ENCODE measurements at places on chromosomes 3 and 15. TPM values are rescaled to one million over a fixed set of nuclear protein-coding genes. Genes with fewer than 3 reads are reported as not detected.

The ARPP21 gene
- not detected for total RNA-seq

The UACA gene
- total RNA-seq: 58.5 TPM

The PLEKHO2 gene
- 53.0 TPM for total RNA-seq

DNA sequence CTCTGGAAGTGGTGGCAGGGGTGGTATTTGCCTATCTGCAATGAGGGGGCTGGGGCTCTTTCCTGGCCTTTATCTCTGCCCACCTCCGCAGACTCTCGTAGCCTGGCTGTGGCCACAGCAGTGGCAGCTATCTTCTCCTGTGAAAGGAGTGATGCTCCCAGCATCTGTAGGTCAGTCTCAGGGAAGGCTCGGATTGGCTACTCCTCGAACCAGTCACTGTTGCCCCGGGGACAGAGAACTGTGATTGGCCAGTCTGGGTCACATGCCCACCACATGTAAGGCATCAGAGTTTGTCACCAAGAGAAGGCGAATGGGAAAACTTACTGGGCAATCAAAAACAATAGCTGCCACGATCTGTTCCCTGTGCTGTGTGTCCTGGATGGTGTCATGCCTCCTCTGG is 30.1 kb upstream of the FGD5 start:
- DNase-seq: no peak

DNA sequence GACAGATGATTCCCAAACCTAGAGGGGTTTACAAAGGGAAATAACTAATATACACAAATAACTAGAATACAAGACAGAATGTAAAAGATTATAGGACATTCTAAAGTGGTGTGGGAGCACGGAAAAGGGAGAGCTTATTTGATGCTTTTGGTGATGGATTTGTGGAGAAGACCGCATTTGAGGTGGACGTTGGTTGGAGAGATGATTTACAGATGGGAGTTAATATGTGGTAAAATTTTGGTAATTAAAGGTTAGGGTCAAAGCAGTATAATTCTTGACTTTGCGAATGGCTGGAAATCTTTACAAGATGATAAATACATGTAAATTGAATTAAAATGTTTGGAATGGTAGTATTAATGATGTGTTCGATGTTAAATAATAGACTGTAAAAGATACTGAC is 1.2 kb downstream of the KNL1 start:
- DNase-seq: no peak

- no peak for DNase-seq
Measured at GRCh38 chr3:60095516-60095915, 1045.7 kb upstream of the CFAP20DC start.

DNA sequence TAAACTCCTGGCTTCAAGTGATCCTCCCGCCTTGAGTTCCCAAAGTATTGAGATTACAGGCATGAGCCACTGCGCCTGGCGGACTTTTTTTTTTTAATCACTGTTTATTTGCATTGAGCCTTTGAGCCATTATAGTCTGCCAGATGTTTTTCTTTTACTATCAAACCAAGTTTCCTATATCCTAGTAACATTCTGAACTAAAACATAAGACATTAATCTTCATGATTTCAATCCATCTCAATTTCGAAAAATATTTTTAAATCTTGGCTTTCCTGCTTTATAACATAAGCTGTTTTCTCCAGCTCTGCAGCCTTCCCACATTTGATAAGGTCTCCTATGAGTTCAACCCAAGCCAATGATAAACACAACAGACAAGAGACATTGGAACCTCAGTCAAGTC is 75.4 kb downstream of the UMPS start:
- no peak for DNase-seq

- DNase-seq: no peak
Measured at GRCh38 chr15:35330916-35331315, 215.0 kb downstream of the DPH6 start.

- DNase-seq: no peak
Measured at GRCh38 chr15:91966194-91966552, 112.7 kb downstream of the SLCO3A1 start.

DNA sequence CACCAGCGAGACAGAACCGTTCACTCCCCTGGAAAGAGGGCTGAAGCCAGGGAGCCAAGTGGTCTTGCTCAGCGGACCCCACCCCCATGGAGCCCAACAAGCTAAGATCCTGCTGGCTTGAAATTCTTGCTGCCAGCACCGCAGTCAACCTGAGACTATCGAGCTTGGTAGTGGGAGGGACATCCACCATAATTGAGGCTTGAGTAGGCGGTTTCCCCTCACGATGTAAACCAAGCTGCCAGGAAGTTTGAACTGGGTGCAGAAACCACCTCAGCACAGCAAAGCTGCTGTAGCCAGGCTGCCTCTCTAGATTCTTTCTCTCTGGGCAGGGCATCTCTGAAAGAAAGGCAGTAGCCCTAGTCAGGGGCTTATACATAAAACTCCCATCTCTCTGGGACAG is 151.0 kb downstream of the MBNL1 start:
- no peak for DNase-seq

DNA sequence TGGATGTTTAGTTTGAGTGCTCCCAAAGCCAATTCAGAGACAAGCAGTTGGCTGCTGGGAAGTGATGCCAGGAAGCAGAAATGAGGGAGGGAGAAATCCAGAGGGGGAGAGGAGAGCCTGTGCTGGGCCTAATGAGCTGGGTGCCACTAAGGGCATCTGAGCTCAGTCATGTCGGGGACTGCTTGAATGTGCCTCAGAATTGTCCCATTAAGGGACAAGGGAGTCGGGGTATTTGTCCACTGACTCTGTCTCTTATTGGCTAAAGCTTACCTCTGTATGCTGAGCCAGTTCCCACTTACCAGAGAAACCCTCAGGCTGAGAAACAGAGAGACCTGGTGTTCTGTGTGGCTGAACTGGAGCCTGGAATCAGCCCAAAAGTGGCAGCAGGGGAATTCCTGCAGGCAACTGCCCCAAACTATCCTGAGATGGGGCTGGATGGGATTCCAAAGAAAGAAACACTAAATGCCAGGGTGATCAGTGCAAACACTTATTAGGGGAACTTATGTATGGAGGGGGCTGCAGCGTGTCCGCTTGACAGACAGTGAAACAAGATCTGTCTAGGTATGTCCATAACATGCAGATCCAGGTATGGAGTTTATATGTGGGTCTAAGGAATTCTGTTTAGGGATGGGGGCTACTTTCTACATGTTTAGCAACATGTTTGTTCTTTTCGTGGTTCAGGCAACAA is 48.6 kb downstream of the NR1D2 start:
- DNase-seq: no peak

- no peak for DNase-seq
Measured at GRCh38 chr3:72332036-72332435, 516.2 kb downstream of the SHQ1 start.

- DNase-seq: peak; percentile 20
Measured at GRCh38 chr15:100900795-100901169, 18.4 kb upstream of the LRRK1 start.

Data from omental fat pad (tissue), 4 donors.